ENCODE measurements at places on chromosomes 5 and 9.

- DNase-seq: no peak
These were observed 19.1 kb downstream of the RAPGEF6 start for GRCh38 chr5:131615957-131616356.

DNA sequence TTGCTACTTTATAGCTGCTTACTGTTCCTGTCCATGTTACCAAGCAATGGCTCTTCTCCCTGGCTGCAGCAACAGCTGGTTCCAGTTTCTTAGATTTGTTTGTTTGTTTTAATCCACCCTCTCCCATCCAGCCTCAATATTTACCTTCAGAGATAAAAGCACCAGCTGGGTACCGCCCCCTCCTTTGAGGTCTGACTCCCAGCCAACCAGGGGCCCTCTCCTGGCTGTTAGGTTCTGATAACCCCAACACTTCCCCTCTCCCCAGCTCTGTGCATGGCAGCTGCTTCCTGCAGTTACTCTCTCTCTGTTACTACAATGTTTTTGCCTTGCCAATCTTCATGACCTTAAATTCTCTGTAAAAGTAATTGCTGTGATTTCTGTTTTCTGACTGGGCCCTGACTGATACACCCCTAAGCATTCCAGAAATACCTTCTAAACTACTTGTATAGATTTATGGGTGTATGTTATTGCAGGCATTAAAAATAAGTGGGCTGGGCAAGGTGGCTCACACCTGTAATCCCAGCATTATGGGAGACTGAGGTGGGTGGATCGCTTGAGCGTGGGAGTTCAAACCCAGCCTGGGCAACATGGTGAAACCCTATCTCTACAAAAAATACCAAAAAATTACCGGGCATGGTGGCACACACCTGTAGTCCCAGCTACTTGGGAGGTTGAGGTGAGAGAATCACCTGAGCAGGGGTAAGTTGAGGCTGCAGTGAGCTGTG lies 2.6 kb upstream of the GCNT1 start:
- DNase-seq: no peak

- DNase-seq: no peak
These were observed 94.9 kb upstream of the NREP start for GRCh38 chr5:111851631-111852548.

- no peak for DNase-seq
These were observed 68.8 kb downstream of the ZNF608 start for GRCh38 chr5:124677374-124678351.

DNA sequence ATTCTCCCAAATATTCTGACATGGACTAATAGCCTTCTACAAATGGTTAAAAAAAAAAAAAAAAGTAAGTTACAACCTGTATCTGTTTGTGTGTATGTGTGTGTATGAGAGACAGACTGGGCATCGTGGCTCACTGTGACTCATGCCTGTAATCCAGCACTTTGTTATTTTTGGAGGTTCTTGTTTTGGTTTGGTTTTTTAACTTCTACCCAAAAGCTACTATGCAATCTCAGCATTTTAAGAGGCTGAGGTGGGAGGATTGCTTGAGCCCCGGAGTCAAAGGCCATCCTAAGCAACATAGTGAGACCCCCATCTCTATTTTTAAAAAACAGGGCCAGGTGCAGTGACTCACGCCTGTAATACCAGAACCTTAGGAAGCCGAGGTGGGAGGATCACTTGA lies 17.6 kb upstream of the HAVCR1 start:
- no peak for DNase-seq

GRCh38 chr9:3191715-3192114 lies 334.1 kb downstream of the RFX3 start:
- no peak for DNase-seq

GRCh38 chr5:144644317-144644716 lies 473.6 kb downstream of the KCTD16 start:
- no peak for DNase-seq

GRCh38 chr5:55327281-55327680 lies 19.5 kb downstream of the MTREX start:
- DNase-seq: no peak

- no peak for DNase-seq
These were observed 2.0 kb upstream of the AKNA start for GRCh38 chr9:114389612-114390368.

DNA sequence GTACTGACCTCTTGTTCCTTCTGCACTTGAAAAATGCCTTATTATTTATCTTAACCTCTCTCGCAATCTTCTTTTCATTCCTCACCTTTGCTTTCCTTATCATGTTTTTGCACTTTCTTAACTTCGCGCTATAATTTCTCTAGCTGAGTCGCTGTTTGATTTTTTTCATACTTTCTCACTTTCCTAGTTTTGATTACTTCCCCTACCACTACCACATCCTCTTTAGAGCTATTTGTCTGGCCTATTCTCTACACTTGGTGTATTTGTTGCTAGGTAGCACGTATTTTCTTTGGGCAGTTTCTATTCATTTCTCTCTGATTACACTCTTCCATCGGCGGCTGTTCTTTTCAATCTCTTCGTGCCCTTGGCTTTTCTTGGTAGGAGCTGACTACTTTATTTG lies 611.8 kb downstream of the BNC2 start:
- DNase-seq: no peak

DNA sequence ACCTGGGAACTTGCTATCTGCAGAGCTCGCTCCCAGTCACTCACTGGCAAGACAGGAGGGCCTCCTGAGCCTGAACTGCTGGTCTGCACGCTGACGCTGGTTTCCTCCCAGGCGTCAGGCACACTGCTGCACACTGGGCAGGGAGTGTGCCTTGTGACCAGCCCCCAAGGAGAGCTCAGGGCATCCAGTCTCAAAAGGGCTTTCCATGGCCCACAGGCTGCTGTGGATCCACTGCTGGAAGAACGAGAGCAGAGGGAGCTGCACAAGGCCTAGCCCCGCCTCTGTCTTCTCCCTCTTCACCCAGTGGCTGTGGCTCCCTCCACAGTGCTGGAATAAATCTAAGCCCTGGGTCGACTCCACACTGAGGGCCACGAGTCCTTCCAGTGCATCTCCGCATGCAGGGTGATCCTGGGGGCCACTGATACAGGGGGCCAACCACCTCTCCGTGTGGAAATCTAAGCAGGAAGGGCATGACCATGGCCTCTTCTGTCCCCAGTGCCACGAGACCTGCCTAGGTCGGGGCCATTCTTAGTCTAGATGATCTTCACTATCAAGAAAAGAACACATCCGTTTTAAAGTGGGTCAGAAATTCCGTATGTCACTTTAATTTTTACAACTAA lies 93.6 kb downstream of the CAMSAP1 start:
- no peak for DNase-seq

GRCh38 chr5:7578071-7578470 lies 182.1 kb downstream of the ADCY2 start:
- no peak for DNase-seq

DNA sequence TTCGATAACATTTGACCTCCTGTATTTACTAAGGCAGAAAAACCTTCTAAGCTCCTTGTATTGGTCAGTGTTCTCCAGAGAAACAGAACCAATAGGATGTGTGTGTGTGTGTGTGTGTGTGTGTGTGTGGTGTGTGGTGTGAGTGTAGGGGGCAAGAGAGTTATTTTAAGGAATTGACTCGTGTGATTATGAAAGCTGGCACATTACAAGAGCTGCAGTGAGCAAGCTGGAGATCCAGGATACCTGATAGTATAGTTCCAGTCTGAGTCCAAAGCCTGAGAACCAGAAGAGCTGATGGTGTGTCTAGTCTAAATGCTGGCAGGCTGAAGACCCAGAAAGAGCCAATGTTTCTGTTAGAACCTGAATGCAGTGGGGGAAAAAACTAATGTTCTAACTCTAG lies 21.2 kb upstream of the PIK3R1 start:
- DNase-seq: no peak

GRCh38 chr9:81592887-81593266 lies 96.5 kb downstream of the TLE1 start:
- DNase-seq: no peak

DNA sequence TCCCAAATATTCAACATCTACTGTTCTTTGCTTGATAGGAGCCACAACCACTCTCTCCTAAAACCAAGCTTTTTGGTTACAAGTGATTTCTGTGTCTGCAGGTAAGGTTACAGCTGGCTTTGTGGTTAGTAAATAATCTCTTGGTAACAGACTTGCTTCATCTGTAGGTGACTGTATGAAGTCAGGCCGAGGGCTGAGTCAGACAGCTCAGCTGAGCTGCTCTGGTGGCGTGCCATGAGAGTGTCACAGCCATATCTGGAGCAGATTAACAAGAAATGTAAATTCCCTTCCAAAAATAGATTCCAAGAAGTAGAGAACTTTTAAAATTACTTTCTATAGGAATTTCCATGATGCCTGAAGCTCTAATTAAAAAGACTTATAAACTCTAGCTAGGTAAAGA lies 23.7 kb upstream of the TAS2R1 start:
- DNase-seq: no peak

GRCh38 chr9:127574072-127574993 lies 37.7 kb upstream of the STXBP1 start:
- DNase-seq: no peak

- DNase-seq: no peak
These were observed 342.5 kb upstream of the ACTBL2 start for GRCh38 chr5:57825031-57825686.

DNA sequence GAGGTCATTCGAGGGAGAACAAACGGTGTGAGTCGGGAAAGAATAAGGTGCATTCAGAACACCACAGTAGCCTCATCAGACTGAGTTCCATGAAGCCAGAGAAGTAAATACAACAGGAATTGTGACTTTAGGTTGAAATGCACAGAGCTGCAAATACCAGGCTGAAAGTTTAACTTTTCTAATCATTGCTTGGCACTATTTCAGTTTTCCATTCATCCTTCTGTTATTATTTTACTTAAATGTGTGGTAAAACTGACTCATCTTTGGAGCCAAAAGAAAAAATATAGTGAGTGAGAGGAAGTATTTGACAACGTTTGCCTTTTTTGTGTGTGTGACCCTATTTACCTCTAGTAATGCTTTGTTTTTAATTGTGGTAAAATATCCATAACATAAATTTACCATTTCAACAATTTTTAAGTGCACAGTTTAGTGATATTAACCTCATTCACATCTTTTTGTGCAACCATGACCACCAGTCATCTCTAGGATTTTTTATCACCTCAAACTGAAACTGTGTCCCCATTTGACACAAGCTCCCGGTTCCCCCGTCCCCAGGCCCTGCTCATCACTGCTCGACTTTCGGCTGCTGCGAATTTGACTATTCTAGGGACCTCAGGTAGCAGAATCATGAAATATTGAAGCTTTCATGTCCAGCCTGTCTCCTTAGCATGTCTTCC lies 166.8 kb downstream of the HSD17B3 start:
- no peak for DNase-seq

DNA sequence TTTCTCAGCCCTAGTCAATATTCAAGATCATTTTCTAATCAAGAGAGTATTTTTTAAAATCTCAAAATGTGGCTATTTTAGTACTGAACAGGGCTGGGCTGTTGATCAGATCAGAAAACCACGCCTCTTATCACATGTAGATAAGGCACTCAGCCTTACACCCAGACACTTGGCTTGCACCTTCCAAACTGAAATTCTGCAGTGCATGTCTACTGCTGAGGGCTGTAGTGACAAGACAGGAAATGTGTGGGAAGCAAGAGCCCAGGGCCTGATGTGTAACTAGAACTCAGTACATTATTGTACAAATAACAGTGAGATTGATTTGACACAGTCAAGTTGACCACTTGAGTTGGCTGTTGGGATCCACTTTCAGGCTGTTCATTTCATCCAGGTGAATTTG lies 48.6 kb downstream of the UBE2QL1 start:
- no peak for DNase-seq

- DNase-seq: no peak
These were observed 272.1 kb upstream of the CDH6 start for GRCh38 chr5:30921388-30921787.

DNA sequence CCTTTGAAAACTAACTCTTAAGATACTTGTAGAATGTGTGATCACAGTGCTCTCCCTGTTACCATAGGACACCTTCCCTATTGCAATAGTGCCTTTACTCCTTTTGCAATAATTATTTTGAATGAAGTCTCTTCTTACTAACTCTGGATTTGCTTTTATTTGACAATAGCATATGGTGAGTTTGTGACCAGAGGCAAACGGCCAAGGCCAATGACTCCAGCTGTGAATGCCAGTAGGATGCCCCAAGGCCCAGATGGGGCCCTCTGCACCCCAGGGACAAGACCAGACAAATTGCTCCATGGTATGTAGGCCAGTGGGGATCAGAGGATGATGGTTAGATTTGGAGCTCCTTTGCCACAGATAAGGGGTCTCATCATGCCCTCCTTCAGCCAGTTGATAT lies 116.9 kb downstream of the NPR3 start:
- DNase-seq: no peak

DNA sequence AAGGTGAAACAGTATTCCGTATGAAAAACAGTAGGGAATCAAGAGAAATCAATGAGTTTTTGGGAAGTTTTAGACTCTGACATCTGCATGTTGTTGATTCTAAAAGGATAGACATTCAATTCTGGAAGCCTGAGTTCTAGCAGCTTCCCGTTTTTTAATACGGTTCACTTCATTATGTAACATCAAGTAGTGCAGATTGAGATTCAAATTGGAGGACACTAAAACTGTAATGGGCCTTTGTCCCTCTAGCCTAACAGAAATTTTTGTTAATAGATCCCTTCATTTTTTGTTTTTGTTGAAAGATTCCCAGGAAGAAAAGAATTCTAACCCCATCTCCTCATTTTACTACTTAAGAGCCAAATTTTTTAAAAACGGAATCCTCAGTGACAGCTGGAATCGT lies 384.6 kb downstream of the SH3GL2 start:
- DNase-seq: no peak

DNA sequence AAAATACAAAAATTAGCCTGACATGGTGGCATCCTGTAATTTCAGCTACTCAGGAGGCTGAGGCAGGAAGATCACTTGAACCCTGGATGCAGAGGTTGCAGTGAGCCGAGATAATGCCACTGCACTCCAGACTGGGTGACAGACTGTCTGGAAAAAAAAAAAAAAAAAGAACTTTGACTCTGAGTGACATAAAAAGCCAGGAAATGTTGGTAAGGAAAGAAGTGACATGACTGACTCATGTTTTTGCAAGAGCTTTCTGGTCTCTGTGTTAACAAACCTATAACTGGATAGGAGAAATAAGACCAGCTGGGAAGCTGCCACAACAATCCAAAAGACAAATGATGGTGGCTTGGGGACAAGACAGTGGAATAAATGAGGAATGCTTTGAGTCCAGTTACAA lies 272.1 kb downstream of the HINT1 start:
- DNase-seq: no peak

DNA sequence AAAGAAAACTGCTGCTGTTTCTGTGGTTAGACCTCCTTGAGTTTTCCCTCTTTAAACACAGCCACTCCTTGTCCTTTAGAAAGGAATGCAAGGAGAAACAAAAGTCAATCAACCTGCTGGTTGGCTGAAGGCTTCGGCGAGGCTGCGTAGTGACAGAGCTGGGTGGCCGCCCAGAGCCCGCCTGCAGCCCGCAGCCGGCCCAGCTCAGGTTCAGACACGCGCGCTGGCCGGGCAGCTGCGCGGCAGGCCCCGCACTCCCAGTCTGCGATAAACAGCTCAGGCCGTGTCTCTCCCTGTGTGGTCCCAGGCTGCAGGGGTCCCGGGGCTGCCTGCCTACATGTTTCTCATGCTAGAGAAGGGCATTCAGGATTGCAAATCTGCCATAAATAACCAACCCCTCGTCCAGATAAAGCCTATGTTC lies 115.4 kb downstream of the HSD17B3 start:
- DNase-seq: no peak
